Body of pancreas (tissue), 4 donors: ENCODE measurements at places on chromosomes 3 and 15. TPM values are rescaled to one million over a fixed set of nuclear protein-coding genes. Genes with fewer than 3 reads are reported as not detected.

DNA sequence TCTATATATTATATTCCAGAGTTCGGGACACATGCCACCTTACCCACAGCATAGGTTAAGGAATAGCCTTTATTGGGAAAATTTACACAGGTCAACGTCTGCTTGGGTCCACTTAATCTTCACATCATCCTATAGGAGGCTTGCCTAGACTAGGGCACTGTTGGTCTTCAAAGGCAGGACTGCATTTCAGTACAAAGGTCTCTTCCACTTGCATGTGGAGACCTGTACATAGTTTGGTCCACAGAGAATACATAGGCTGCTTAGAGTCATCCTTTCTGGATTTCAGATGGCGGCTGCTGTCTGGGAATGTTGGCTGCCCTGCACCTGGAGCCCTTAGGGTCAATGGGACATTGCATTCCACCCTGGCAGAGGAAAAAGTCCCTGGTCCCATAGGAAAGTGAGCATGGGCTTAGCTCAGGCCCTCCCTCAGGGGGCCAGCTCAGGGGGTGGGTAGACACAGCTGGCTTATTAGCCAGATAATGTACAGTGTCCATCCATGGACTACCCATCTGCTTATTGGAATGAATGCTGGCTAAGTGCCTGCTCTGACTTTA lies 75.3 kb upstream of the TGFBR2 start:
- no peak for DNase-seq

- DNase-seq, result no peak
These were observed 56.8 kb upstream of the KCNMB2 start for GRCh38 chr3:178479446-178479845.

DNA sequence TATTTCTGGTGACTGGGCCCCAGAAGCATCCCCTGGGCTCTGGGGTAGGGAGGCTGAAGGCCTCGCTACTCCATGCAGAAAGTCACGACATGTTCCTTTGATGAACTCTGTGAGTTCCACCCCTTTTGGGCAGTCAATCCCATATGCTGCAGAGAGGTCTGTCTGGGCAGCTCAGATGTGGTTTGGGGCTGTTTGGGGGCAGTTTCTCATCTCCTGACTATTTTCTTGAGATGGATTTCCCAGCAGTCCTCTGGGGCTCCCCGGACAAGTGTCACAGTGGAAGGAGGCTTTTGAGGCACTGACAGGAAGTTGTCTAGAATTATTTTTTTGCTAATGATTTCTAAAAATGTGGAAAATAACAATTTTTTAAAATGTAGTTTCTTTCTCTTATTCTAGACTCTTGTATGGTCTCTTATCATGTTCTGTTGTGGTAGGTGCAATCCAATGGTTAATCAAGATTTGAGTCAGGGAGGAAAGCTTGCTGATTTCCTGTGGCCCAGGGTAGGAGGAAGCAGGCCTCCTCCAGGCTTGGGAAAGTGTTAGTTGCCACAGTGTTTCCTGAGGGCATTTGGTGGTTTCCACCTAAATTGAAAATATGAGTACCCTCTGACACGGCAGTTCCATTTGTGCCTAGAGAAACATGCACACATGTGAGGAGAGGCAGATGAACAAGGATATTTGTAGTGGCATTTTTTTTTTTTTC lies 19.9 kb upstream of the TATDN2 start:
- DNase-seq, result no peak

DNA sequence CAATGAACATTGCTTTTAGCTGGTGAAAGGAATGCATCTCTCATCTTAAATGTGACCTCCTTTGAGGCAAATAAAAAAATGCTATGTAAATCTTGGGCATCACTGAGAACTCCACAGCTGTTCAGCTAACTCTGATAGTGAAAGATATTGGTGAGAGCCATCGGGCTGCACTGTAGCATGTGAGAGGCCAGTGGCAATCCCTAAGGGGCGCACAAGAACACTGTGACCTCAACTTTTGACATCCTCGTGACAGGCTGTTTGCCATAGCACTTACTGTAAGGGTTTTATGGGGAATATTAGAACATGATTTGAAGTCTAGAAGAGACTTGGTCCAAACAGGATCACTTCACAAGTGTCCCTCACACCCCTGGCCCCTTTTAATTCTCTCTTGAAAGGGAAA lies 697.9 kb downstream of the MCTP2 start:
- no peak for DNase-seq

- peak; percentile 10 for DNase-seq
These were observed 172.0 kb downstream of the UNC13C start for GRCh38 chr15:54150255-54150654.

- DNase-seq, result no peak
These were observed 54.3 kb upstream of the AGTR1 start for GRCh38 chr3:148643389-148643840.

GRCh38 chr3:27085829-27086730 lies 283.1 kb downstream of the NEK10 start:
- no peak for DNase-seq

- peak; percentile 22 for DNase-seq
These were observed 103.8 kb downstream of the GALK2 start for GRCh38 chr15:49273734-49274318.

DNA sequence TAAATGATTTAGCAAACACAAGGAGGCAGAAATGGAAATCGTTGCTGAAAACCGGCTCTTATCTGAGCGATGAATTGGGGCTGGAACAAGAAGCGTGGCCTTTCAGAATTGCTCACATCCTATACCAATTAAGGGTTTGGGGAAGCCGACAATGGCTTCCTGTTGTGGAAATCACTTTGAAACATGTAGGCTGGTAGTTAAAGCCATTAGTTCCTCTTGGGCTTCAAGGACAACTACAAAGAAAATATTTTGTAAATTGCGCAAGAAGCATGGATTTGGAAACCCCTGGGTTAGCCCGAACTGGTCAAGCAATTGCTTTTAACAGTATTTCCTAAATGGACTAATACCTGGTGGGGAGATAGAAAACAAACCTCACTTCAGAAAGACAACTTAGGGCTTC lies 182.4 kb downstream of the ADAMTS9 start:
- no peak for DNase-seq

GRCh38 chr3:33317963-33318709 lies 40.9 kb downstream of the FBXL2 start:
- no peak for DNase-seq

GRCh38 chr15:56244811-56245576 lies 1.3 kb upstream of the RFX7 start:
- DNase-seq, result peak; percentile 71

- DNase-seq, result no peak
These were observed 248.1 kb downstream of the ERC2 start for GRCh38 chr3:56219894-56220805.

DNA sequence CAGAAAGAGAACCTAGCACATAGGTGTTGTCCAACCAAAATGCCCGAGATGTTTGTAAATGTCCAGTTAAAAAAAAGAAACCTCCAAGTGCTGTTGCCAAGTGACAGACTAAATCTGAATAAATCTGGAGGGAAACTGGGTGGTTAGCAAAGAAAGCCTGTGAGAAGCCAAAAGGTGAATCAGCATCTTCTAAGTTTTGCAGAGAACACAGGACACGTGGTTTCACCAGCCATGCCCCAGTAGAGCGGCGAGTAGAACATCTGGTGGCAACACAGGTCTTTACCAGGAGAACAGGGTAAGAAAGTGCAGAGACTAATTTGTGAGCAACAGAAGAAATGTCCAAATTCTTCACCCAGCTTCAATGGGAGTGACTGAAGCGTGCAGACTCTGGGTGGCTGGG lies 986.0 kb downstream of the ROBO2 start:
- DNase-seq, result no peak

DNA sequence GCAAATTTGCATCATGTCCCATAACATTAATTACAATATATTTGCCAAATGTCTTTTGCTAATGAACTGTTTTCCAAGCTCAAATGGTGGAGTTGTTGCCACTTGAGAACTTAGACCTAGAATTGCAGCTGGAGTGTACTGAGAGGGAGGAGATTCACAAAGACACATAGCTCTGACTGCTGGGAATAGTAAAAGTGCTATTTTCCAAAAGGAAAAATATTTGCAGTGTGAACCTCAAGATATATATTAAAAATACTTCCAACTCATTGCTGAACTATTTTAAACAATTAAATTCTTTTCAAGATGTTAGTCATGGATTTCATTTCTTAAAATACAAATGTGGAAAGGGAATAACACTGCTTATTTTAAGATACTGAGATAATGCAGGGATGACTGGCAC lies 666.8 kb upstream of the ARPP21 start:
- DNase-seq, result no peak

DNA sequence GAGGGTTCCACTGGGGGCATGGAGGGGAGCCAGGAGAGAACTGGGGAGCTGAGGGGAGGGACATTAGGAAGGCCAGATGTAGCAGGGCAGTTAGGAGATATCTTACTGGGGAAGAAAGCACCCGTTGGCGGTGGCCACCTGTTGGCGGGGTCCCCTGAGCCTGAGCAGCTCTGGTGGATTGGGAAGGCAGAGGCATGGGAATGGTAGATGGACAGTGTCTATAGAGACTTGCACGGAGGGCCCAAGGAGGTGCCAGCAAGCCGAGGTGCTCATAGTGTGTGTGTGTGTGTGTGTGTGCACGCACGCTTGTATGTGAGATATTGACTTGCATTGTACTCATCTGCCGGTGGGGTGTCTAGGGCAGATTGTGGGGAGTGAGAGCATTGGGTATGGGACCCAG lies 179.0 kb downstream of the APBA2 start:
- no peak for DNase-seq

The SLC28A1 gene
- not detected for total RNA-seq

The FOXB1 gene
- not detected for total RNA-seq

DNA sequence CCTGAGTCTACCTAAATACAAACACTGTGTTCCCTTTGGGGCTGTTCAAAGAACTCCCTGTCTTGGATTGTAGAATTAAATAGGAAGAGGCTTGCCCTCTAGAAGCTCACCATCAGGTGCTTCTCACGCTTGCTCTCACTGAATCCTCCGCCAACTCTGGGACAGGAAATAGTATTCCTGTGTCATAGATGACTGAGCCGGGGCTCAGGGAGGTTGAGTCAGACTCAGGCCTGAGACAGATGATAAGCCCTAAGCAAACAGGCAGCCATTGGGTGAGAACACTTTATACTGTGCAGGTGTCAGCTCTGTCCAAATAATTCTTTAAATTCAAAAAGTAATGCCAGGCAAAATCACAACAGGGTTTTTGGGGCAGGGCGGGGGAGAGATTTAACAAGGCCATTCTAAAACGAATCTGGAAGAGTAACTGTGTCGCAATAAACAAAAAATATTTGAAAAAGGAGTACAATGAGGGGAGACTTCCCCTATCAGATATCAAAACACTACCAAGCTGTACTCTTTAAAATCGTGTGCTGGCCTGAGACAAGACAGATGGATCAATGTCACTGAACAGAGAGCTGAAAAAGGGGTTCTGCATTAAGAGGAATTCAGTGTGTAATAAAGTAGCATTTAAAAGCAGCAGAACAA lies 59.0 kb downstream of the EPHB3 start:
- no peak for DNase-seq

The AGTR1 gene
- 11.2 TPM for total RNA-seq

The SERPINI1 gene
- 10.2 TPM for total RNA-seq

DNA sequence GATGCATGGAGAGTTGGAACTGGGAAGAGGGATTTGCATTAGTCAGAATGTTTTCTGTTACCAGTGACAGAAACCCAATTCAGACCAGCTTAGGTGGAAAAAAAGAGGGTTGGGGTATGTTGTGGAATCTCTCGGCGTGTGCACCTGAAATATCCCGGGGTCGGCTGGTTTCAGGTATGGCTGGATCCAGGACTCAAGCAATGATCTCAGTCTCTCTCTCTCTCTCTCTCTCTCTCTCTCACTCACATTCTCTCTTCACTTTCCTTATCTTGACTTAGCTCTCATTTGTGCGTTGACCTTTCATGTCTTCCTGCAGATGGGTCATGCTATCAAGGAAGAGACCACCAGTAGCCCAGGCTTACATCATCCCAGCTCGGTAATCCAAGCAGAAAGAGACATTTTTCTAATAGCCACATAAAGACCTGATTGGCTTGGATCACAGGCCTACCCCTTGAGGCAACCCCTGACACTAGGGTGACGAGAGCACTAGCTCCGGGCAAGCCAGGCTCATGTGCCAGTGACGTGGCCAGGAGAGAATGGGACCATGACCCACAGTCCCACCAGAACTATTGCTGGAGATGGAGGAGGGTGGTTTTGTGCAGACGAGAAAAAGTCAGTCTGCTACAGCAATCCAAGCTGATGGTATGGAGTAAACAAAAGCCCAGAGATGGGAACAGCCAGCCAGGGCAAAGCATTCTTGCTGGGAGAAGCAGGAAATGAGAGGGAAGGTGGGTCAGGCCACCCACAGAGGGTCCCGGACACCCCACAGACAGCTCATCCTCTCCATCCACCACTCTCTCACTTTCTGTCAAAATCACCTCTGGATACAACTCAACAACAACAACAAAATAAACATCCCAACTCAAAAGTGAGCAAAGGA lies 91.7 kb downstream of the CHSY1 start:
- DNase-seq, result no peak

- DNase-seq, result no peak
These were observed 126.8 kb downstream of the KCNAB1 start for GRCh38 chr3:156246961-156247725.

The OXTR gene
- total RNA-seq, result not detected

- no peak for DNase-seq
These were observed 12.9 kb downstream of the SNAPC5 start for GRCh38 chr15:66484539-66485112.

DNA sequence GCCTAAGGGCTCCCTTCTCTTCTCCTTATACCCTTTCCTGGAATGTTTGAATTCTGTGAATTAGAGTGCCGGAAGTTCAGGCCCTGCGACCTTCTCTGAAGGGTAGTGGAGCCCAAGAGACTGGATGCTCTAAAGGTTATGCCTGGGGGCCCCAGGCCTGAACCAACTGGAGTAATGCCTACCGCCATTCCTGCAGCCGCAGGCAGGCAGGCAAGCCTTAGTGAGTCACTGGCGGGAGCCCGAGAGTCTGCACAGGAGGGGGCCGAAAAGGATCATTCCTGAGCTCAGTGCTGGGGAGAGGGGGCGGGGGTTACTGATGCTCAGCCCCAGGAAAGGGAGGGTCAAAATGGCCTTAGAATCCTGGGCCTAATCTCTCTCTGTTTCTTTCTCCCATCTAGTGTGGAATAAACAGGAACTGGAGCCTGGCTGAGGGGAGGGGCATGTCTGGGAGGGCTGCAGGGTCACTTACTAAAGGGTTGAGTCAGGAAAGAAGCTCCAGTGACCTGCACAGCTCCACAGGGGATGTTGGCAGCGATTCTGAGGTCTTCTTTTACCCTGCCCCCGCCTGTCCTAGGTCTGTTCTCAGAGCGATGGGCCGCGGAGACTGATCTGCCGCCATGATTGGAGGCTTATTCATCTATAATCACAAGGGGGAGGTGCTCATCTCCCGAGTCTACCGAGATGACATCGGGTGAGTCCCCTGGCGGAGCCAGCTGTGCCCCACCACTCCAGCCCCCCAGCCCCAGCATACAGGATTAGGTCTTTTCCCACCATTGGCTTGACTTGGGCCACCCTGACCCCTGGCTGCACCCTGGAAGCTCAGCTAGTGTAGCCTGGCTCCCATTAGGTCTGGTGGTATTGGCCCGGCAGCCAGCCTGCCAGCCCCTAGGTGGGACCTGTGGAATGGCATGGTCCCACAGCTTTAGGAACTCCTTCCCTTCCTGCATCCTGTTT lies 2.0 kb downstream of the AP2M1 start:
- DNase-seq, result peak; percentile 47

The OIP5 gene
- total RNA-seq, result not detected

- DNase-seq, result no peak
These were observed 43.6 kb upstream of the APH1B start for GRCh38 chr15:63233667-63234423.
